ENCODE measurements at places on chromosomes 2 and 18. TPM values are rescaled to one million over a fixed set of nuclear protein-coding genes. Genes with fewer than 3 reads are reported as not detected.

GRCh38 chr2:162025121-162025911, 48.7 kb downstream of the DPP4 start:
- DNase-seq, result no peak

DNA sequence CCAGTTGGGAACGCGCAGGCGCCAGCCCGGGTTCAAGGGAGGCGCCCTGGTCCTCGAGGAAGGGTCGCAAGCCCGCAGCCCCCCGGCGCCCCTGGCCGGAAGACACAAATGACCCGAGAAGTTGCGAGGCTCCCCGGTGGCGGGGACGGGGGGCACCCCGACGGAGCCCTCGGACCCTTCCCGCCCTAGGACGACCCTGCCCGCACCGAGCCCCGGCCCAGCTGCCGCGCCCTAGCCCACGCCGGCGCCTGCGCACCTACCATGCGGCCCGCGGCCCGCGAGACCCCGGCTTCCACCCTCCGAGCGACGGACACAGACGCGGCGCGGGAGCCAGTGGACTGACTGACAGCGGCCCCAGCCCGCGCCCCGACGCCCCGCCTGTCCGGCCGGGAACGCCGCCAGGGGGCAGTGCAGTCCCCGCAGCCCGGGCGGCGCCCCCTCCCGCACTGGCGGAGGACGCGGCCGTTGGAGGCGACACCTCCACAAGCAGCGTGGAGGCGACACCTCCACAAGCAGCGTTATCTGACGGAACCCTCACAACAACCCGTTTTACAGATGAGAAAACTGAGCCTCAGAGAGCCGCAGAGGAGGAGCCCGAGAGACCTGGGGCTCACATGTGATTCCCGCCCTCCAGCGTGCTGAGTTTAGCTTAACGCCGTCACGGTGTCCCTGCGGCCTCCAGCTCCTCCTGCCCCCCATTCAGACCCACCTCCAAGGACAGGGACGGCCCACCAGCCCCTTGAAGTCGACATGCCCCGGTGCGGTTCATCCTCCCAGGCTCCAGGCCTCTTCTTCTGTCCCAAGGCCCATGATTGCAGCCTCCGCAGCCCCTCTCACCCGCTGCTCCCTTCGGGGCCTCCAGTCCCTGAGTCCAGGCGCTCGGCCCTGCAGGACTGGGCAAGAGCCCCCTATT, at the start of gene NMUR1:
Gene NMUR1, minus strand, starts transcription at position 347 of the 913 bp plus-strand sequence. Its CDS starts 84 bp downstream, at position 263.
- DNase-seq, result peak; percentile 69

DNA sequence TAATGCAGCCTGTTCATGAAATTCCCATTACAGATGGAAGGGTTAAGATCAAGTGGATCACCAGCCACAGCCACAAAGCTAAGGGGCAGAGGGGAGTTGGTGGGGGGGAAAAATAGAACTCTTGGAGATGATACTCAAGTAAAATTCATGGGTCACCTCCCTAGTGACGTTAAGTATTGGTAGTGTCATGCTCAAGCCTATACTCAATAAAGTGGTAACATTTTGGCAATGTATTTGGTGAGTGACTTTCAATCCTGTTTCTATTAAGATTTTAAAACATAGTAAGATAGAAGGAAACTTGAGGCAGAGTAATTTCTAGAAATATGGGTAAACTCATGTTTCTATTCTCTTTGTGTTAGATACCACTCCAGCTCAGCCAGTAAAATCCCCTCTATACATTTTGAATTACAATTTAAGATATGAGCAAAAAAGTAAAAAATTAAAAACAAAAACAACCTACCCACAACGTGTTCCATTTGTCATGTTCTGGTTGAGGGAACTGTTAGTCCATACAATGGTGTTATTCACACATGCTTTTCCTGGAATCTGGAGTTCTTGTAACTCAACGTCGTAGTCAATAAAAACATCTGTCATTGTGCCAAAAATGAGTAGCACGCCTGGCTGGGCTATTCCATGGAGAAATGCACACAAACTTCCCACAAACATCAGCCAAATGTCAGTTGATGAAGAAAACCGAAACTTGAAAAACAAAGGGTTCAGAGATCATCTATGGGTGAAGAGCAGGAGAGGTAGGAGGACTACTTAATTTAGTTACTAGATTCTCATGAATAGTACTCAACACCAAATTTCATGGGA, 18.1 kb downstream of the ABCB11 start:
- no peak for DNase-seq

The MATN3 gene
- 0.29 TPM for total RNA-seq

The AOX1 gene
- 16.6 TPM for total RNA-seq

Measured in left cardiac atrium (tissue), 4 donors.